ENCODE measurements at places on chromosomes 6 and 20. TPM values are rescaled to one million over a fixed set of nuclear protein-coding genes. Genes with fewer than 3 reads are reported as not detected.

OLIG3 gene
- total RNA-seq = not detected

CNKSR3 gene
- total RNA-seq = not detected

DDRGK1 gene
- total RNA-seq = 40.6 TPM

IMPG1 gene
- not detected for total RNA-seq

CCR6 gene
- total RNA-seq = 10.3 TPM

ELOVL4 gene
- 2.0 TPM for total RNA-seq

TFAP2D gene
- not detected for total RNA-seq

PNPLA1 gene
- not detected for total RNA-seq

CTCFL gene
- not detected for total RNA-seq

METTL24 gene
- 0.33 TPM for total RNA-seq

MLN gene
- not detected for total RNA-seq

NMBR gene
- total RNA-seq = not detected

PRICKLE4 gene
- total RNA-seq = not detected

HRH3 gene
- not detected for total RNA-seq

CCM2L gene
- total RNA-seq = not detected

SNAP91 gene
- total RNA-seq = not detected
